Endothelial cell (in vitro differentiated cells): ENCODE measurements at places on chromosomes 1 and 21. TPM values are rescaled to one million over a fixed set of nuclear protein-coding genes. Genes with fewer than 3 reads are reported as not detected.

GRCh38 chr1:8348777-8349472, 31.0 kb downstream of the SLC45A1 start:
- H3K27me3 ChIP-seq, result peaks cover 32% of the 10 kb centered on the region
- peaks cover 24% of the 10 kb centered on the region for H3K36me3 ChIP-seq
- H3K4me1 ChIP-seq, result peaks cover 17% of the 10 kb centered on the region

- H3K27ac ChIP-seq, result no peak overlapping the region
- peaks cover 16% of the 10 kb centered on the region for H3K36me3 ChIP-seq
- no peak for DNase-seq
- no peak overlapping the region for H3K4me3 ChIP-seq
These were observed 32.3 kb downstream of the IVNS1ABP start for GRCh38 chr1:185284533-185285276.

DNA sequence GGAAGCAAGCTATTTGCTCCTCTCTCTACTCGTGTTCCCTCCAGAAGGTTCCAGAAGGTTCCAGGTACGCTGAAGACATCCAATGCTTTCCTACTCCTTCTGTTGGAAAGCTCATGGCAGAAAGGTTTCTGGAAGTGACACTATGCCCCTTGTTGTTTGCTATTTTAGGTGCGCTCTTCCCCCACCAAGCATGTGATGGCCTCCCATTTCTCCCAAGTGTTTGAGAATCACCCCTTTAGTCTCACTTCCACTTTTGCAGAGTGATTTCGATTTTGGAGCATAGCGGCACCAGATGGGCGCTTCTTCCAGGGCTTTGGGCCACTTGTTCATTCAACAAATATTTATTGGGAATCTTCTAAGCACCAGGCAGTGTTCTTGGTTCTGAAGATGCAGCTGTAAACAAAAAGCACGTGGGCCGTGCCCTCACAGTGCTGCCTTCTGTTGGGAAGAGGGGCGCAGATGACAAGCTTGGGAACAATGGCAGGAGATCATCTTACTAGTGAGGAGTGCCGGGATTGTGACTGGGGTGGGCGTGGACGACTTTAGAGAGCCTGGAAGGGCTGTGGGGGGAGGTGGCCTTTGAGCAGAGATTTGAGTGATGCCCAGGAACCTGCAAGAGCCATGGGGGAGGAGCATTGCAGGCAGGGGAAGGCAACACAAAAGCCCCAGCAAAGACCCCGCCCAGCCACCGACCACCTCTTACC, 43.0 kb upstream of the TARDBP start:
- no peak overlapping the region for H3K4me3 ChIP-seq
- H3K27ac ChIP-seq, result no peak overlapping the region
- no peaks in the 10 kb centered on the region for H3K36me3 ChIP-seq
- H3K4me1 ChIP-seq, result peaks cover 18% of the 10 kb centered on the region
- peaks cover 4% of the 10 kb centered on the region for H3K27me3 ChIP-seq
- DNase-seq, result no peak

DNA sequence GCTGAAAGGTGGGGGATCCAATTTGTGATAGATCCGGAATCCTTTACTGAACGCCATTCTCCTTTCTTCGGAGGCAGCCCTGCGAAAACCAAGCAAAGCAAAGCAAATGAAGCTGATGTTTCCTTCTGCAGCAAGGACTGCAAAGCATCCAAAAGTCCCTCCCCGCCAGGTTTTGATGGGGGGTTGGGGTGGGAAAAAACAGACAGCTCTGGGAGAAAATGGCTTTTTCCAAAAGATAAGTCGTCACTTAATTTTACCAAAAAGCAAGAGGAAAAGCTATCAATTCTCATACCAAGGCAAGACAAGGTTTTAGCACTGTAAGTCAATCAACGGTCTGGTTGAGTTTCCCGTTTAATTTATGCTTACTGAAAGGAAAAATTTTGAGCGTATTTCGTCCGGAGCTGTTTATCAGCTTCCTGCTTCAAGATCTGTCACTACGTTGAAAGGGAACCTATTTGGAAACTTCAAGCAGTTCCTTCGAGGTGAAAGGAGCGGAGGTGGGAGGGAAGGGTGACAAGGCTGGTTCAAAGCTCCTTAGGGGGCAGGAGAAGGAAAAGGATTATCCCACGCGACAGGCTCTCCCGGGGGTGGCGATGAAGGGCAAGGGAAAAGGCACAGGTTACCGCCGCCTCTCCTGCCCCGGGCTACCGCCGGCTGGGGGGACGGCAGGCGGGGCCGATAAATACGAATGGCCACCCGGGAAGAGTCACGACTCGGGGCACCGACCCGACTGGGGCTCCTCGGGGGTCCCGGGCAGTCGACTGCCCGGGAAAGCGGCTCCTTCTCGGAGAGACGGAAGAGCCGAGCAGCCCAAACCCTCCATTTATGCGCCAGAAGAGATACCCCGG, 750 bp downstream of the SYNJ1 start:
- peak overlapping the region; percentile 99 for H3K4me3 ChIP-seq
- H3K36me3 ChIP-seq, result peaks cover 6% of the 10 kb centered on the region
- H3K4me1 ChIP-seq, result peaks cover 25% of the 10 kb centered on the region
- peak overlapping the region; percentile 91 for H3K27ac ChIP-seq

DNA sequence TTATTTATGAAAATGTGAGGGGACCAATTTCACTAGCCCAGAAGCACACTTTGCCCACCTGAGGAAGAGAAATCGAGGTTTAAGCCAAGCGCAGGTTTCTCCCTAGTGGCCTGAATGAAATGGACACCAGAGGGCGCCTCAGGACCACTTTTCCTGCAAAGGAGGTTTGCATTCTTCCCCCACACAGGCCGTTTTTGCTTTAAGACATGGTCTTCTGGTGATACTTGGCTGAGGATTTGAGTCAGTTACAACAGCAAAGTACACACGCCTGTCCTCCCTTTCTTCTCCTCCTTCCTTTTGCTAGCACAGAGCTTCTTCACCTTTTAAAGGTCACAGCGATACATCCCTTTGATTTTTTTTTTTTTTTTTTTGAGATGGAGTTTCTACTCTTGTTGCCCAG, 5.4 kb downstream of the PLA2G2E start:
- no peaks in the 10 kb centered on the region for H3K36me3 ChIP-seq
- peak; percentile 83 for DNase-seq
- H3K4me1 ChIP-seq, result no peaks in the 10 kb centered on the region
- no peak overlapping the region for H3K4me3 ChIP-seq
- H3K27ac ChIP-seq, result no peak overlapping the region
- peaks cover 2% of the 10 kb centered on the region for H3K27me3 ChIP-seq

The ANKRD13C gene
- 20.9 TPM for total RNA-seq

DNA sequence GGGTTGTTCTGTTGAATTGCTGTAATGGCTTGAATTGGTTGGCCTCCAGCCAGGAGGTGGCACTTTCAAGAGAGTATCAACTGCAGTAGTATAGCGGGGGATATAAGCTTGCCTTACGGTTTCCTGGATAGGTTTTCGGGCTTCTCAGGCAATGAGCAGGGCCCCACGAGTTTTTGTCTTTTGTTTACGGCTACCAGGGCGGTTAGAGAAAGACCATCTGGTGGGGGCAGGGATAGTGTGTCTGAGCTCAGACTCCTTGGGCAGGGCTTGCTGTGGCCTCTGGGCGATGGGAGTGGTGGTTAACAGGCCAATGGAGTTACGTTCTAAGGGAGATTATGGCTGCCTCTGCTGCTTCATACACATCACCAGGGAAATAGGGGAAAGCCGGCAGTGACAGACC, 62.8 kb downstream of the DTL start:
- DNase-seq, result no peak
- H3K4me3 ChIP-seq, result no peak overlapping the region

The LDLRAD2 gene
- total RNA-seq, result 1.3 TPM

The CFAP74 gene
- not detected for total RNA-seq

The HSD3B1 gene
- not detected for total RNA-seq

DNA sequence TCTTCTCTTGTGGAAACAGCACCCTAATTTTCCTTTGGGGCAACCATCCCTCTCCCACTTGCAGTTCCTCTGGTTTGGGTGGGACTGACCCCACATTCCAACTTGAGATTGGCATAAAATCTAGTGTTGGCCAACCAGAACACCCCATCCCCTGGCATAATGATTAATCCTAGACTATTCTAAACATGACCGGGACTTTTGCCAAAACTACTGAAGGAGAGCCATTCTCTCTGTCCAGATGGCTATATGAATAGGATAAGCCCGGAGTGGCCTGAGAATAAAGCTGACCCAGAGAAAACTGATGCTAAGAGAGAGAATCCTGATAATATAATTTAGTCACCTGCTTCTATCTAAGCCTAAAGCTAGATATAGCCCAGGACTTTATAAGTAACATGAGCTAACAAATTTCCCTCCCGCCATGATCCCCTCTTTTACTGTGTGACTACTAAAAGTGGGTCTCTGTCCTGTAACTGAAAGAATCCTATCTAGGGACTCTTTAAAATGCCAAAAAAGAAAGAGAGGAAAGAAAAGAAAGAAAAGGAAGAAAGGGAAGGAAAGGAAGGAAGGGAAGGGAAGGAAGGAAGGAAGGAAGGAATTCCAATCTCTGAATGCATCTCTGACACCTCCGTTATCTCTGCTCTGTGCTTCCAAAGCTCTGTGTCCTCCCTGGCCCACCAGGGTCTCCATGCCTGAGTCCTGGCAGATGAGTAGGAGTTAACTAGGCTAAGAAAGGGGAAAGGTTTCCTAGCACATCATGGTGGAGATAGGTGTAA, 28.0 kb upstream of the NRDC start:
- peaks cover 38% of the 10 kb centered on the region for H3K4me1 ChIP-seq
- DNase-seq, result no peak
- peaks cover 17% of the 10 kb centered on the region for H3K36me3 ChIP-seq

The ADGRL4 gene
- total RNA-seq, result 198 TPM

The FAM76A gene
- 5.3 TPM for total RNA-seq

DNA sequence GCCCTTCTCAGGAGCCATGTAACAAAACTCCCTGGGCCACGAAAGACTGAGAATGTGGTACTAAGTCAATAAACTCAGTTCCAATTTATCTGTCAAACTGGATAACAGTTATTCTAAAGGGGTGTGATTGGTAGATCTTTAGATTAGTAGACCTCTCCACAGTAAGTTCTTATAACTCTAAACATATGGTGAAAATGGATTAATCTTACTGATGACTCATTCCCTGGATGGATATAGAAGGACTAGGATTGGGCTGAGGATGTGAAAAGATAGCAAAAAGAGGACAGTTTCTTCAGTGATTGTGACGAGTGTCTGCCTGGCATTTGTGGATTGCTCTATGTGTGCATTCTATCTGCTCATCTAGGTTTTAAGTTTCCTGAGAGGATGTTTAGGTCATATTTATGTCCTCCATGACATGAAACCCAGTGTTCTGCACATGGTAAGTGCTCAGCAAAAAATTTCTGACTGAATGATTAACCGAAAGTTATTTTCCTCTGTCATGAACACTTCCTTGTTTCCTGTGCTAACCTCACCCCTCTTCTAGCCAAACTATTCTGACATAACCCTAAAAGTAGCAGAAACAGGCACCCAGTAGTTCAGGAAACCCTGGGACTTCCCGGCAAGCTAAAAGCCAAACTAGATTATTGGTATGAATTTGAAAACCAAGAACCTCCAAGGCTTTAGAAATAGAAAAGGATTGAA, 397.5 kb upstream of the PLXNA2 start:
- H3K27ac ChIP-seq, result no peak overlapping the region
- no peaks in the 10 kb centered on the region for H3K27me3 ChIP-seq
- no peak overlapping the region for H3K4me3 ChIP-seq
- no peaks in the 10 kb centered on the region for H3K36me3 ChIP-seq
- no peaks in the 10 kb centered on the region for H3K4me1 ChIP-seq

The RXRG gene
- total RNA-seq, result not detected

DNA sequence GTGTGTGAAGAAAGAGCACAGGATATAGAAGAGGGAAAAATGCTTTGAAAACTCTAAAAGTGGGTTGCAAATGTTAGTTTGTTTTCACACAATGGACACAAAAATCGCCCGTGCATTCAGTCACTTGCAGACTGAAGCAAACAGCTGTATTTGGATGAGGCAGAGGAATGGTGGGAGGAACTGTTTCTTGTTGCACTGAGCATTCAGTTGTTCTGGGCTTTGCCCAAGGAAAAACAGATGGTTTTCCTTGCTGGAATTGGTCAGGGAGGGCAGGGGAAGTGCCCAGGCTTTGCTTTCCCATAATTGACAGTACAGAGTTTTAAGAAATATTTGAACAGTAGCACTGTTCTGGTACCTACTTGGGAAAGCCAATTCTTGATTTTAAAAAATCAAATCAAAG, 19.5 kb upstream of the WARS2 start:
- H3K27me3 ChIP-seq, result no peaks in the 10 kb centered on the region
- H3K4me1 ChIP-seq, result no peaks in the 10 kb centered on the region
- H3K36me3 ChIP-seq, result peaks cover 24% of the 10 kb centered on the region
- no peak overlapping the region for H3K27ac ChIP-seq
- H3K4me3 ChIP-seq, result no peak overlapping the region

- H3K27ac ChIP-seq, result no peak overlapping the region
- no peak overlapping the region for H3K4me3 ChIP-seq
- H3K4me1 ChIP-seq, result peaks cover 30% of the 10 kb centered on the region
- peaks cover 4% of the 10 kb centered on the region for H3K36me3 ChIP-seq
These were observed 4.7 kb downstream of the ZBTB7B start for GRCh38 chr1:155007251-155007828.

GRCh38 chr1:157245823-157246222, 107.6 kb upstream of the ETV3 start:
- no peak overlapping the region for H3K27ac ChIP-seq
- H3K36me3 ChIP-seq, result no peaks in the 10 kb centered on the region
- no peak for DNase-seq

GRCh38 chr1:236141447-236142252, 689 bp upstream of the GPR137B start:
- peaks cover 7% of the 10 kb centered on the region for H3K27me3 ChIP-seq
- peaks cover 8% of the 10 kb centered on the region for H3K36me3 ChIP-seq
- H3K27ac ChIP-seq, result peak overlapping the region; percentile 21
- peaks cover 25% of the 10 kb centered on the region for H3K4me1 ChIP-seq
- DNase-seq, result peak; percentile 49

The LCE1C gene
- total RNA-seq, result not detected
